Stimulated activated naive CD8-positive, alpha-beta T cell treated with anti-CD3 and anti-CD28 coated beads, Interleukin-15, amount 100 ng/mL, for 72 hours (primary cell): ENCODE measurements at places on chromosomes 13 and 19.
A peak's percentile ranks its signal among the peaks of the same experiment; 100 is the strongest.

DNA sequence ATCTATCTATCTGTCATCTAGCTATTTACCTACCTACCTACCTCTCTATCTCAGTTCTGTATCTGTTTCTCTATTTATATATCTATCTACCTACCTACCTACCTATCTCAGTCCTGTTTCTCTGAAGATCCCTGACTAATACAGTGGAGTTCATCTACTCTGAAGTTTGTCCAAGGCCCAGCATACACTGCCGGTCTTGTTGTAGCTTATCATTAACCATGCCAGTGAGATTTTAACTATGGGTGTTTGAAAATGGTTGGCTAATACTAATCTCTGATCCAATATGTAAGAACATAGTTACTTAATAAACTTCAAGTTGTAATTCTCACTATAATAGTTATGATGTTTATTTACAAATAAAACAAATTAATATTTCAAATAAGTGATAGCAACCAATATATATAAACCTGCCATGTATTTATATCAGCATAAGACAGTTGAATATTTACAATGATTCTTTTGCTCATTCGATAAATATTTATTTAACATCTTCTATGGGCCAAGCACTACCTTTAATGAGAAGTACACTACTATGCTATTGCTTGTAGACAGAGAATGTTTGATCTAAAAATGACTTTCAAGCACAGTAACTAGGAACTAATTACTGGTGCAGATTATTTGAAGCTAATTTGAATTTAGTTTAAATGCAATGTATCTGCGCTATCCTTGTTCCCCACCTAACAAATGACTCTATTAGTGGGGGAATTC lies 242.1 kb downstream of the KLF5 start:
- no peak for DNase-seq

DNA sequence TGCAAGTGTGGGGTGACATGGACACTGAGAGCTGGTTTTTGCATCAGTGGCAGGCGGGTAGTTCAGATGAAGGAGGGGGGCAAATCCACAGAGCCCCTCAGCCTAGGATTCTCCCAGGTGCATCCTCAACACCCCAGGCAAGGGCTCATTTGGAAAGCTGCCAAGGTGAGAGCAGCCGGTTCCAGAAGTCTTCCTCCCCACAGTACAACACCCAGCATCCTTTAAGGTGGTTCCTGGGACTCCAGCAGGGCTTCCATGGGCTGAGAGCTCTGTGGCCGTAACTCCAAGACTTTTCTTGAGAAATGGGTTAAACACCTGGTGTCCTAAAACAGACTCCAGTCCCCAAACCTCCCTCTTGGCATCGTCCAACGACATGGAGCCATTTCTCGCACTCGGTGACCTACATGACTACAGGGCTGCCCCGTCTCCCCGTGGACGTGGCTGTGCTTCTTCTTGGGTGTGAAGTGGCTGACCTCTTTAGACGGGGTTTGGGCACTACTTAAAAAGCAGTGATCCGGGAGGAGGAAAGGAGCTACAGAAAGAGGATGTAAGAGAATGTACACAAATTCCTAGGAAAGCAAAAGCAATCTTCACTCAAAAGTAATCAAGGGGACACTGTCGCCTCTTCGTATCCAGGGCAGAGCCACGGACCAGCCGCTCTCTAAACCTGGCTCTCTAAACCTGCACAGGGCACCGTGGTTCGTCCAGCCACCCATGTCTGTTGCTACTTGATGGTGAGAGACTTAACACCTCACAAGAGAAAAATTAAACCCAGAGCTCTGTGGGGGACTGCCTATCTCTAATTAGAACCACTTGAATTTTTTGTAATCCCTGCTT lies 25.5 kb downstream of the RANBP3 start:
- no peak for DNase-seq

GRCh38 chr13:91203430-91203829 lies 144.1 kb upstream of the MIR17HG start:
- DNase-seq: no peak

DNA sequence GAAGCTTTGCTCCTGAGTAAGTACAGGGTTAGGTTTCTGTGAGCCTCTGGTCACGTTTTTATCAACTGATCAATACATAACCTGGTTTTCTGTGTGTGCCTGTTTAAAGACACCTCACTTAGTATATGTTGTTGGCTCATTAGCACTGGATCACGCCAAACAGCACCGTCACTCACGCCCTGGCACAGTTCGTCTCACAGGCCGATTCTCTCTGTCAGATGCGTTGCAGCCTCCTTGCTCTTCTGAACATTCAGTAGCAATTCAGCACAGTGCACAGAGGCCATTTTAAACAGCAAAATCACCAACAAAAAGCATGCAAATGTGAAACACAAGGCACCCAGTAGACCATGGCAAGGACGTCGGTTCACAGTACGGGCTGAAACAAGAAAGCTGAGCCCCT lies 288.5 kb downstream of the IRS2 start:
- no peak for DNase-seq

DNA sequence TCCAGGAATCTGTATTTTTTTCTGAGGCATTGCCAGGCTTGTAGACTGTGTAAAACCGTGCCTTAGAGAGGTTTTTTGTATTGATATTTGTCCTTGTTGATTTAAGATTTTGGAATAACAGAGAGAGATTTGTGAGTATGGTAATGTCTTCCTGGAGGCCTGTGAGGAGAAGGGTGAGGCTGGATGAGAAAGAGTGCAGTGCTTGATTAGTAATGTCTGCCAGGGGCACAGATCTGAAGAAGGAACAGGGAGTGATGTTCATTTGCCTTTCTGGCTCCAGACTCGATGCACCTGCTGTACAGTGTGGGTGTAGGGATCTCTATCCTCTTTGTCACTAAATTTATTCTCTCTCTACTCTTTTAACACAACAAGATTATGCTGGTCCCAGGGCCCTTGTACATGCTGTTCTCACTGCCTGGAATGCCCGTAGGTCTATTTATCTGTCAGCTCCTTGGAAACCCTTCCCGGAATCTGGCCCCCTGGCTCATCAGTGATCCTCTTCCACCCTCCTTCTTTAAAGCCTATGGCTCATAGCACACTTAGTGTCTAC lies 4.2 kb downstream of the FIZ1 start:
- no peak for DNase-seq

DNA sequence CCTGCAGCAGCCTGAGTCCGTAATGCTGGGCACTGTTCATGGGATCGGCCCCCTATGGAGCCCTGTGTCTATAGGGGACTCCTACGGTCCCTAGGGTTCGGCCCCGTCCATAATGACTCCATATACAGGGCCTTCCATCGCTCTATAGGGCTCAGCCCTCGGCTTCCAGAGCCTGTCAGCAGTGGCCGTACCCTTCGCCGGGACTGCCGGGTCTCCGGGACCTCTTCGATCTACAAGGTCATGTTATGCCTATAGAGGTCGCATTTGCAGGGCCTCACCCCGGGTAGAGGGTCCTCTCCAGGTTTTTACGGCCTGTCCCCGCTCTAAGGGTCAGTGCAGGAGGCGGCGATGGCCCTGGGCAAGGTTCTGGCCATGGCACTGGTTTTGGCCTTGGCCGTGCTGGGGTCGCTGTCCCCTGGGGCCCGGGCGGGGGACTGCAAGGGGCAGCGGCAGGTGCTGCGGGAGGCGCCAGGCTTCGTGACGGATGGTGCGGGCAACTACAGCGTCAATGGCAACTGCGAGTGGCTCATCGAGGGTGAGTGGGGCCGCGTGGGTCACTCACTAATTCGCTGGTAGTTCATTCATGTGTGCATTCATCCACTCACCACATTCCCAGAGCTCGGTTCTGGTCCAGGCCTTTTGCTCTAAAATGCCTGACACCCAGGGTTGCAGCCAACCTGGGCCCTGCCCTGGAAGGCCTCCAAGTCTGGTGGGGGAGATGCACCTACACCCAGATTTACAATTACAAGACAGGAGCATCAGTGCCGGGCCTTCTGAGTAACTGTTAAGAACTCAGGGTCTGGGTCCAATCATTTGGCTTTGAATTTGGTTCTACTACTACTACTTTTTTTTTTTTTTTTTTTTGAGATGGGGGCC lies 699 bp downstream of the MEGF8 start:
- DNase-seq: peak; percentile 43

DNA sequence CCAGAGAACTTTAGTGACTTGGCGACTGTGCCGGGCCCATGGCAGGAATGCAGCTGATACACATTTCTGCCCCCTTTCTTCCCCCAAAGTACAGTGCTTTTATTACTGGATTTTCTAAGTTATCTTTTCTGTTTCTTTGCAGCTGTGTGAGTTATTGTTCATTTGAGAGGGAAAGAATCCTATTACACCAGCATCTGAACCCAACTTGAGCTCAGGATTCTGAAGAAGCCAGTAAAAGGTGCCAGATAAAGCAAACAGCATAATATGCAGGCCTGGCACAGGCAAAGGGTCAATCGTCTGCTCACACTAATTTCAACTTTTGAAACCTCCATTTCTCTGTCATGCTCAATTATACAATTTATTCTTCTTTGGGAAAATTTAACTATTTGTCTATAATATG lies 93.9 kb downstream of the DOCK9 start:
- DNase-seq: no peak

- DNase-seq: peak; percentile 9
These were observed 568 bp downstream of the ATP11A start for GRCh38 chr13:112690283-112690929.

DNA sequence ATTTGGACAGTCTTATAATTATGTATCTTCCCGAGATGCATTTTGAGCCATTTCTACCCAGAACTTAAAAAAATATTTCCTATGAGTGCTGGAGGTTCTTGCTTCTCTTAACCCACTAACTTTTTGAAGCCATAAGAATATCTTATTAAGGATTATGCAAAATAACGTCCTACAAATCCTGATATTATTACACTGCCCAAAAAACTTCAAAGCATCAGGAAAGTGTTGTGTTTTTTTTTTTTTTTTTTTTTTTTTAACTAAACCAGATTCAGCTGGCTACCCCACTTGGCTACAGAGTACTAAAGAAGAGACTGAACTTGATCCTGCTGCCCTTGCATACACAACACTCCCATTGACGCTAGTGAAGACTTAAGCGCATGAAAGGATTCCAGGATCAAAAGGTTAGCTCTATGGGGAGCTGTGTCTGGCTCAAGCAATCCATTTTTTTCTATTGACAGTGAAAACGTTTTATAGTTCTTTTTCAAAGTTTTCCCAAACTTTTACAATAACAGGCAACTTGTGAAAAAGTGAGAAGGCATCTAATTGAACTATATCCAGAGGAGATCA lies 141.4 kb downstream of the KCNRG start:
- DNase-seq: no peak

DNA sequence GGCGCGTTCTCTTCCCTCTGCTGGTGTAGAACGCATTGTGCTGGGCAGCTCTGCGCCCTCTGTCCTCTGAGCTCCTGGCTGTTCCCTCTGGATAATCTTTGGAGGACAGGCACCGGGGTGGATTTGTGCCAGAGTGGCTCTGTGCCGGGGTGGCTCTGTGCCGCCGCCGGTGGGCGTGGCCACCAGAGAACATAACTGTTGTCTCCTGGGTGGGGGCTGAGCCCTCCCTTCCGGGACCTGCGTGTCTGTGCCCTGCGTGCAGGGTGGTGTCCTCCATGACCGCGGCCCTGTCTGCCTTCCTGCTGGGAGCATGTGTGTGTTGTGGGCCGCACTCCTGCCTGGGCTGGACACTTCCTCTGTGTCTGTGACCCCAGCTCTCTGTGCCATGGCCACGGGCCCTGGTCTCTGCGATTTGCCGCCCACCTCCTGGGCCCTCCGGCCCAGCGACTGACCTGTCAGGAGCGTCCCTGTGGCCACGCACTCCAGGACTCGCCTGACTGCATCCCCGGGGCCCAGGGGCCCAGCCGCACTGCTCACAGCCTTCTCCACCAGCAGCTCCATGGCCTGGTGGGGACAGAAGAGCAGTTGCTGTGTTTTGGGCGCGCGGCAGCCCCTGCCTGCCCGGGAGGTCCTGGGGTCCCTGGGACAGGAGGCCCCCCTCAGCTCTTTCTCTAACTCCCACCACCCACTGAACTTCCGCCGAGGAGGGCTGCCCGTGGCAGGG lies 22.4 kb upstream of the MATK start:
- no peak for DNase-seq

DNA sequence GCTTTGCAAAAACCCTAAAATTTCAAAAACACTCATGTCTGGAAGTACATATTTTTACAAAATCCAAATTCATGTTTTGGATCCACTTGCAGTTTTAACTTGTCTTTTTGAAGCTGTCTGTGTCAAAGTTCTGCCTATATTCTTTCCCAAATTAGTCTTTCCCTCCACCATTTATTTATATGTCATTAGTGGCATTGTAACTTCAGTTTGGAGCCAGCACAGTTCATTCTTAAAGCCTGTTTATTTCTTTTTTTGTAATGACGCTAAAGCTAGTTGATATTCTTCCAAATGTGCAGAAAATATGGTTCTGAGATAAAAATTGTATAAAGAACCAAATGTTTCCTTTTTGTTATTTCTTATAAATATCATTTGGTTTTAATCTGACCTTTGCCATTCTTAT lies 2039.3 kb downstream of the OLFM4 start:
- no peak for DNase-seq

GRCh38 chr13:78197231-78197630 lies 278.6 kb upstream of the EDNRB start:
- no peak for DNase-seq

DNA sequence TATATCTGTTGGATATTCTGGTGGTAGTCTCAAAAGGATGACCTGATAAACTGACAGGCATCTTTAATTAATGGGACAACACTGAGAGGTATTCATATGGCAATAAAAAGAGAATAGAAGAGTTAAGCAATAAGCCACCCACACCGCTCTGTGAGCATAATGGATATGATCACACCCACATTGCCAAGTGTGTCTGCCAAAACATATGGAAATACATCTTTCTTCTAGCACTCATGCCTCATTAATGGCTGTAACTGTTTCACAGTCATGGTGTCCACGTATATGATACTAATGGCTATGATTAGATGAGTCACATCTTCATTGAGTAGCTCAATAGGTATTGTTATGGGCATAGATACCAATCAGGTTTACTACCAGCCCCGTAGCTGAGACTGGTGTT lies 13.1 kb downstream of the IGFL3 start:
- no peak for DNase-seq

GRCh38 chr13:48946163-48946562 lies 29.5 kb upstream of the FNDC3A start:
- no peak for DNase-seq

DNA sequence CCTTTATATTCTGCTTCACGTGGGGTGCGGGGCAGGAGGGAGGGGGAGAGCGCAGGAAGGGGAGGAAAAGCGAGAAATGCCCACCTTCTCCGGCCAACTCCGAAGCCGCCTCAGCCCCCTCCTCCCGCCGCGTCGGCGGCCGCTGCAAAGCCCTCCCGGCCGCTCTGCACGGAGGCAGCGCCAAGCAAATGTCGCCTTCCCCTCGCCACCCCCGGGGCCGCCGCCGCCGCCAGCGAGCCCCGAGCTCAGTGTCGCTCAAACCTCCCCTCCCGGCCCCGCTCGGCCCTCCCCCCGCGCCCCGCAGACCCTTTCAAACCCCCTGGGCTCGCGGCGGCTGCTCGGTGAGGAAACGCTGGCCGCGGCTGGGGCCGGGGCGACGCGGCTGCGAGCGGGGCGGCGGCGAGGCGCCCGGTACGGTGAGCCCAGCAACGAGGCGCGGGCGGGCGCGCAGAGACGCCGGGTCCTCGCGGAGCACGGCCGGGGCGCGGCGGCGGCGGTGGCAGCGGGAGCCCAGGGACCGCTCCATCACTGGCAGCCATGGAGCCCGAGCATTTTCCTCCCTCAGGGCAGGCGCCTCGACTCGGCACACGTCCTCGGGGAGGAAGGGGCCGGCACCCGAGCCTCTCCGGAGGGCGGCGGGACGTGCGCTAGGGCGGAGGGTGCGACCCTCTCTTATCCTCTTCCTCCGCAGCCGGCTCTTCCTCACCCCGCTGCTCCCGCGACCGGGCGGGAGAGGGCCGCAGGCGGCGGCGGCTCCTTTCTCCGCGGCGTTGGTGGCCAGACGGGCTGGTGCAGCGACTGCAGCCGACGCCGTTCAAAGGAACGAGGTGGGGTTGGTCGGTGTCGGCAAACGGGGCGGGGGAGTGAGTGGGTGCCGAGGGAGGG lies 463 bp upstream of the TSC22D1 start:
- no peak for DNase-seq

GRCh38 chr19:21127898-21128297 lies 13.9 kb upstream of the ZNF431 start:
- DNase-seq: no peak
